Activated CD4-positive, alpha-beta memory T cell treated with anti-CD3 and anti-CD28 coated beads, Interleukin-2, amount 10 ng/mL, durations not matched to agents 7 days and 5 days (primary cell): ENCODE measurements at places on chromosomes 6 and 20. TPM values are rescaled to one million over a fixed set of nuclear protein-coding genes. Genes with fewer than 3 reads are reported as not detected.

PRL gene
- total RNA-seq = not detected

GGTLC1 gene
- not detected for total RNA-seq

ADGRG6 gene
- not detected for total RNA-seq

NOX3 gene
- total RNA-seq = not detected

SALL4 gene
- total RNA-seq = not detected

- no peak for DNase-seq
- H3K36me3 ChIP-seq = peaks cover 2% of the 10 kb centered on the region
- peaks cover 40% of the 10 kb centered on the region for H3K27me3 ChIP-seq
- no peak overlapping the region for H3K4me3 ChIP-seq
Observed at GRCh38 chr20:50313522-50313820, 122.8 kb downstream of the CEBPB start.

GRCh38 chr20:33853507-33853813 lies 42.3 kb downstream of the CHMP4B start:
- peaks cover 61% of the 10 kb centered on the region for H3K4me1 ChIP-seq
- peaks cover 82% of the 10 kb centered on the region for H3K36me3 ChIP-seq
- H3K27me3 ChIP-seq = no peaks in the 10 kb centered on the region
- H3K4me3 ChIP-seq = no peak overlapping the region
- peak overlapping the region; percentile 72 for H3K27ac ChIP-seq

GRCh38 chr6:45886776-45887175 lies 128.9 kb downstream of the CLIC5 start:
- H3K27ac ChIP-seq = no peak overlapping the region
- DNase-seq = no peak
- no peaks in the 10 kb centered on the region for H3K4me1 ChIP-seq
- H3K27me3 ChIP-seq = peaks cover 1% of the 10 kb centered on the region
- no peaks in the 10 kb centered on the region for H3K36me3 ChIP-seq
- H3K4me3 ChIP-seq = no peak overlapping the region

GRCh38 chr6:144063744-144064401 lies 31.5 kb downstream of the SF3B5 start:
- H3K4me3 ChIP-seq = peak overlapping the region; percentile 79
- no peaks in the 10 kb centered on the region for H3K36me3 ChIP-seq
- H3K27ac ChIP-seq = peak overlapping the region; percentile 58

DNA sequence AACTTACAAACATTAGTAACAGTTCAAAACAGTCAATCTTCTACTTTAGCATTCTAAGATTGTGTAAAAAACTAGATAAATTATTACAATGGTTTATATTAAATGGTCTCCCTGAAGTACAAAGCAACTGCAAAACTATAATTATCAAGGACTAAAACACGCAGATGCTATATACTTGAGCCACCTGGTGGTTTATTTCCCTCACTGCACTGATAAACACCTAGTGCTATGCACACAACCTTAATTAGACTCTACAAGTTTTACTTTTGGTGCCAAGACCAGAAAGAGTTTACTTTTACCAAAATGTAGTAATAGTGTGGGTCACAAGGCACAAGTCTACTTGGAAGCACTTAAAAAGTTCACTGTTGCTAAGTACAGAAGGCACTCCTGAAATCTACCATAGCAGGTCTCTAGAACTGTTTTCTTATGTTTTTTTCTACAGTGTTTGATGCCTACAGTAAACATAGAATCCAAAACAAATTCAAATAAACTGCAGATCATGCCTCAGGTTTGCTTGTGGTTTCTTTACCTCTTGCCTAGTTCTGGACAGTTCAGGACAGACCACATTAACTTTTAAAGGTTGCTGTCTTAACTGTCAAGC lies 49.2 kb downstream of the GMDS start:
- peaks cover 3% of the 10 kb centered on the region for H3K27me3 ChIP-seq
- no peaks in the 10 kb centered on the region for H3K4me1 ChIP-seq
- no peak overlapping the region for H3K27ac ChIP-seq
- H3K4me3 ChIP-seq = no peak overlapping the region
- DNase-seq = no peak

- no peaks in the 10 kb centered on the region for H3K27me3 ChIP-seq
- H3K27ac ChIP-seq = no peak overlapping the region
- DNase-seq = peak; percentile 2
Observed at GRCh38 chr20:32973077-32973717, 31.0 kb downstream of the SUN5 start.

- no peak overlapping the region for H3K4me3 ChIP-seq
- no peak overlapping the region for H3K27ac ChIP-seq
- H3K27me3 ChIP-seq = no peaks in the 10 kb centered on the region
- H3K36me3 ChIP-seq = peaks cover 82% of the 10 kb centered on the region
Observed at GRCh38 chr6:160043784-160044183, 74.9 kb downstream of the IGF2R start.

- peaks cover 2% of the 10 kb centered on the region for H3K27me3 ChIP-seq
- peak overlapping the region; percentile 12 for H3K4me3 ChIP-seq
- H3K4me1 ChIP-seq = peaks cover 16% of the 10 kb centered on the region
- no peaks in the 10 kb centered on the region for H3K36me3 ChIP-seq
- no peak overlapping the region for H3K27ac ChIP-seq
- DNase-seq = peak; percentile 57
Observed at GRCh38 chr6:6856538-6857523, 250.9 kb upstream of the RREB1 start.

DNA sequence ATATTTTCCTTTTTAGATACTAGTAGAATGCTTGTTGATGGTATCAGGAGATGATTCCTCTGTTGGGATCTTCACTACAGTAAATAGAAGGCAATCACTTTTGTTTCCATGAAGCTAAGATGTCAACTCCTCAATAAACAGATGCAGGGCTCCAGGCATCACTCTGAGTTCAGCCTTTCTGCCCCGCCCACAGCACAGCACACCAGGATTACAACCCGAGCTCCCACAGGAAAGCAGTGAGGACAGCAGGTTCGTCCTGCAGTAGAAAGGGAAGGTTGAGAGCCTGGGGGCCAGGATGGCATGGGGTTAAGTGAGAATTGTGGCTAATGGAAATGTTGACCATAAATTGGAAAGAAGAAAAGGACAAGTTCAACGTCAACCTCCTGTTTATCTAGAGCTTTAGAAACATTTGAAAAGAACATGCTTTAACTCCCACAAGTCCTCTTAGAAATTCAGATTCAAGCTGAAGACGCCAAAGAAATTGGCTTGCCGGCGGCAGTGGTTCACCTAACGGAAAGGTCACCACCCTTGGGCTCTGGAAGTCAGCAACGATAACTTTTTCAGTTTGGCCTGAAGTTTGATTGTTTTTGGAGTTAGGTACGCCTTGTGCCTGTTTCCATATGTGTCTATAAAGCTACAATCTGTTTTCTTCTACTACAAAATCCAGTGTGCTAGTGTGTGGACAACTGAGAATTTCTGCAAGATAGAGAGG lies 144.4 kb upstream of the PDE10A start:
- H3K27me3 ChIP-seq = peaks cover 12% of the 10 kb centered on the region
- no peaks in the 10 kb centered on the region for H3K4me1 ChIP-seq
- H3K27ac ChIP-seq = no peak overlapping the region
- DNase-seq = no peak
- no peak overlapping the region for H3K4me3 ChIP-seq

DNA sequence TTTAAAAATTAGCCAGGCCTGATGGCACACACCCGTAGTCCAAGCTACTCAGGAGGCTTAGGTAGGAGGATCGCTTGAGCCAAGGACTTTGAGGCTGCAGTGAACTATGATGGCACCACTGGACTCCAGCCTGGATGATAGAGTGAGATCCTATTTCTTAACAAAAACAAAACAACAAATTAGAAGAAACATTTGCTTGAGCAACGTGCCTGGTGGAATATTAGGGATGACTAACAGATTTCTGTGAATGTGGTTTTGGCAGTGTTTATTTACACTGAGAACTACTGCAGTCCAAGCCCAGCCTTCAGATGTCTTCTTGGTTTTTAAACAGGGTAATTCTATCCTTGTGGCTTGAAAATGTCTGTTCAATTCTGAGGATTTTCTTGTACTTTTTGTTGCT lies 9.2 kb downstream of the PPP1R3G start:
- H3K36me3 ChIP-seq = no peaks in the 10 kb centered on the region
- H3K27ac ChIP-seq = no peak overlapping the region
- no peak for DNase-seq
- peaks cover 4% of the 10 kb centered on the region for H3K4me1 ChIP-seq

- H3K27ac ChIP-seq = no peak overlapping the region
- no peak for DNase-seq
- H3K27me3 ChIP-seq = no peaks in the 10 kb centered on the region
Observed at GRCh38 chr6:4567141-4567540, 209.1 kb upstream of the CDYL start.
